ENCODE measurements at places on chromosomes 12 and 14.
A peak's percentile ranks its signal among the peaks of the same experiment; 100 is the strongest.

DNA sequence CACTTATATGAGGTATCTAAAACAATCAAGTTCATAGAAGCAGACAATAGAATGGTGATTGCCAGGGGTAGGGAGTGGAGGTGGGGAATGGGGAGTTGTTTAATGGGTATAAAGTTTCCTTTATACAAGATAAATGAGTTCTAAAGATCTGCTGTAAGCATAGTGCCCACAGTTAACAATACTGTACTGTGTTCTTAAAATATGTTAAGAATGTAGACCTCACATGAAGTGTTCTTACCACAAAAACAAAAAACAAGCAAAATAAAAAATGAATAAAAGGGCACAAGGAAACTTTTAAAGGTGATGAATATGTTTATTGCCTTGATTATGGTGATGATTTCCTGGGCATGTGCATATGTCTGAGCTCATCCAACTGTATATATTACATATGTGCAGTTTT lies 211.8 kb downstream of the MSRB3 start:
- no peak for DNase-seq

- peak; percentile 50 for DNase-seq
Measured at GRCh38 chr12:93733358-93733757, 56.2 kb downstream of the CRADD start.

- DNase-seq = peak; percentile 68
Measured at GRCh38 chr14:61586544-61587055, 108.7 kb upstream of the HIF1A start.

DNA sequence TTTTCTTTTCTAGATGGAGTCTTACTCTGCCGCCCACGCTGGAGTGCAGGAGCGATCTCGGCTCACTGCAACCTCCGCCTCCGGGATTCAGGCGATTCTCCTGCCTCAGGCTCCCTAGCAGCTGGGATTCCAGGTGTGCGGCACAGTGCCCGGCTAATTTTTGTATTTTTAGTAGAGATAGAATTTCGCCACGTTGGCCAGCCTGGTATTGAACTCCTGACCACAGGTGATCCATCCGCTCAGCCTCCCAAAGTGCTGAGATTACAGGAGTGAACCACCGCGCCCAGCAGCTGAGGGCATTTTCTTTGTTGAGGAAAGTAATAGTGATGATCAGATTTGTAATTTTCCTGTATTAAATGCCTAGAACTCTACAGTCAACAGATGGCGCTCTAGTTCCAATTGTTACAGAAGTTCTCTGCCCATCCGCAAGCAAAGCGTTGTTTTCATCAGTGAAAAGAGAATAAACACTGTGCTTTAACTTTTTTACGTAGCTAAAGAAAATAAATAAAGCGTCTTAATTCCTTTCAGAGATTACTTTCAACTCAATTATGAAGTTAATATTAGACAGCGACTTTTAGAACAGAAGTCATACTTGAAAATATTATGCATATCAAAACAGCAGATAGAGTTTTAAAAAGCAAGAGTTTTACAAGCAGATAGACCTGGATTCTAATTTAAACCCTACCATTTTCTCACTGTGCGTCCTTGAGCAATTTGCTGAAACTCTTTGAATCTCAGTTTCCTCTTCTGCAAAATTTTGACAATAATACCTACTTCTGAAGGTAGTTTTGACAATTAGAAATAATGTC lies 335.1 kb downstream of the DUSP6 start:
- peak; percentile 73 for DNase-seq

GRCh38 chr14:64422756-64423155 lies 34.6 kb downstream of the MTHFD1 start:
- DNase-seq = no peak

- DNase-seq = no peak
Measured at GRCh38 chr12:97854477-97854876, 391.9 kb downstream of the RMST start.

DNA sequence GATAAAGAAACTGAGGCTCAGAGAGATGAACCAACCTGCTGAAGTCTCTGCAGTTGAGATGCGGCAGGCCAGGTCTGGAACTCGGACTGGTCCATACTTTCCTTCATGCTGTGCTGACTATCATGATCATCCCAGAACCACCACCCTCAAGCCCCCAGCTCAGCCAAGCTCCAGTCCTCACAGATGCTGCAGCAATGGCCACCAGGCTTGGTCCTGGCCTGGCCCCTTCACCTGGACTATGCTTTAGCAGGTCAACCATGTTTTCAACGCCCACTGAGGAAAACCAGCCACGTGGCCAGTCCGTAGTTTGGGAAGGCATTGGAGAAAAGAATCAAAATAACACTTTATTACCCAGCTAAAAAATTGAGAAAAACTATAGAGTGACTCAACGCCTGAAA lies 1.4 kb downstream of the GPR68 start:
- no peak for DNase-seq

- no peak for DNase-seq
Measured at GRCh38 chr14:26448181-26448855, 149.5 kb downstream of the NOVA1 start.

DNA sequence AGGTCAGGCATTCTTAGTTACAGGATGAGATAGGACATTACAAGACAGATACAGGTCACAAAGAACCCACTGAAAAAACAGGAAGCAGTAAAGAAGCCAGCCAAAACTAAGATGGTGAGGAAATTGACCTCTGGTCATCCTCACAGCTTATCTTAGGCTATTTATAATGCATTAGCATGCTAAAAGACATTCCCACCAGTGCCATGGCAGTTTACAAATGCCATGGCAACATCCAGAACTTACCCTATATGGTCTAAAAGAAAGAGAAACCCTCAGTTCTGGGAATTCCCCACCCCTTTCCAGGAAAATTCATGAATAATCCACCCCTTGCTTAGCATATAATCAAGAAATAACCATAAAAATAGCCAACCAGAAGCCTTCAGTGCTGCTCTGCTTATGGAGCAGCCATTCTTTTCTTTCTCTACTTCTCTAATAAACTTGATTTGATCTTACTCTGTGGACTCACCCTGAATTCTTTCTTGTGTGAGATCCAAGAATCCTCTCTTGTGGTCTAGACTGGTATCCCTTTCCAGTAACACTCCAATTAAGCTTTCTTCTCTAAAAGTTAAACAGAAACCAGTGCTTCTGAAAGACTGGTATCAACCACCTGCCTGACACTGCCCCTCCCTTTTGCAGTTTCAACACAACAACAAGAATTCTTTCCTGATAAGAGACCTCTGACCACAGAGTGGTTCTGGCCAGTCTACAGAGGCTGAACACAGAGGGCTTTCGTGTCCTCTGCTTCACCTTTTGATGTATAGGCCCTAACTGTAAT lies 86.9 kb downstream of the BCAT1 start:
- DNase-seq = no peak

All from bronchial epithelial cell (primary cell).